Activated T-helper 2 cell treated with anti-CD3 and anti-CD28 coated beads, Interferon-gamma antibody, Interleukin-2, Interleukin-4, amounts not matched to agents 10 μg/mL and 5 μg/mL and 100 μg/mL, durations not matched to agents 14 hours and 24 hours and 36 hours (primary cell): ENCODE measurements at places on chromosomes 7 and 10.
A peak's percentile ranks its signal among the peaks of the same experiment; 100 is the strongest.

DNA sequence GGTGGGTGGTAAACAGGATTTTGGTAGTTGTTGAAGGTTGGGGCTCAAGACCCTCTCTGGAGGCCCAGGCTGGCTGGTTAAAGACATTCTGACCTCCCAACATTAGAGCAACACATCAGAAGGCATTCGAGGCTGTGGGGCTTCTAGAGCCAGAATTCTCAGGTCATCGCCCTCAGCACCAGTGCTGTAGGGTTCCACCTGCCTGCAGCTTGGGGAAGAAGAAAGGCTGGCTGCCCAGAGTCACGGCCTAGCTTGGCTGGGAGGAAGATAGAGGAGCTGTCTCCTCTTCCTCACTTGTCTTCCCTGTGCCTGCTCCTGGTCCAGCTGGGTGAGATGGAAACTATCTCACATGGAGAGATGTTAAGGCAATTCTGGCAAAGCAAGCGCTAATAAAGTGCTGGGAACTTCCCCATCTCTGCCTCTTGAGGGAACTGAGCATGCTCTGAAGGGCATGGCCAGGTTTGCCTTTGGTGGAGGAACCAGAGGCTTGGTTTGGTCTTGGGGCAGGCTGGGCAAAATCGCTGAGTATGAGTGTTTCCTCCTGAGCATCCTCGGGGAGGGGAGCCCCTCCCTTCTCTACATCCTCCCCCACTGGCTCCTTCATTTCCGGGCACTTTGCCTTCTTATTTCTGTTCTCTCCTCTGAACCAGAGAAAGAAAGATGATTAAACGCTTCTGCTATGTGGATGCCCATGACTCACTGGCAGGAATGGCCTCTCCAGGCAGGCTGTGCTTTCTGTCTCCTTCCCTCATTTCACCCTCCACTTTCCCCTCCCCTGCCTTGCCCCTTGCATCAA lies 509.0 kb upstream of the PODXL start:
- no peak overlapping the region for H3K4me3 ChIP-seq
- H3K27me3 ChIP-seq, result peaks cover 3% of the 10 kb centered on the region
- no peaks in the 10 kb centered on the region for H3K4me1 ChIP-seq
- DNase-seq, result no peak
- no peak overlapping the region for H3K27ac ChIP-seq

DNA sequence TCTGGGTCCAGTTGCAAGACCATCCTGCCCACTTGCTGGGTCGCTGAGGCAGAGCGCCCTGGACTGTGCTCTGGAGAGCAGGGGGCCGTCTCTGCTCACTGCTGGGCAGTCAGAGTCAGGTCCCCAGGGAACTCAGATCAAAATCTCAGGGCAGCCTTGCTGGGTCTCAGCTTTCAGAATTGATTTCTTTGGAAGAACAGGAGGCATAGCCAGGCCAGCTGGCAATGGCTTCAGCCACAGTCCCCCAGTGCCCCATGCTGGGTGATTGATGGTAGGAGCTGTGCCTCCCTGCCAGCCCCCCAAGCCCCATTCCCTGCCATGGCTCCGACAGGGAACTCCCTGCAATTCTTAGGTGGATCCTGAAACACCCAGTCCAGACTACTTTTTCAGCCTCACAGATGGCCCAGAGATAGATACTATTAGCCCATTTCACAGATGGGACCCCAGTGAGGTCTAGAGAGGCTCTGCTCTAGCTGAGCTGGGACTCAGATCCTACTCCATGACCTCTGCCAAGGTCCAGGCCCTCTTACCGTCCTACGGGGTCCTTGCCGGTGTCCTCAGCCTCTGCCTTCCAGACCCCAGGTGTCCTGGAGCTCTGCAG lies 467 bp downstream of the MMRN2 start:
- no peaks in the 10 kb centered on the region for H3K27me3 ChIP-seq
- H3K27ac ChIP-seq, result no peak overlapping the region
- H3K36me3 ChIP-seq, result no peaks in the 10 kb centered on the region

DNA sequence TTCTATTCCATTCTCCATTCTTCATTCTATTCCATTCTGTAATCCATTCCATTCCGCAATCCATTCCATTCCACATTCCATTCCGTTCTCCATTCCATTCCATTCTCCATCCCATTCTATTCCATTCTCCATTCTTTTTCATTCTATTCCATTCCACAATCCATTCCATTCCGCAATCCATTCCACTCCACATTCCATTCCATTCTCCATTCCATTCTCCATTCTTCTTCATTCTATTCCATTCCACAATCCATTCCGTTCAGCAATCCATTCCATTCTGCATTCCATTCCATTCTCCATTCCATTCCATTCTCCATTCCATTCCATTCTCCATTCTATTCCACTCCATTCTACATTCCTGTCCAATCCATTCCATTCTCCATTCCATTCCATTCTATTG lies 85.2 kb downstream of the NSUN6 start:
- DNase-seq, result no peak
- H3K27ac ChIP-seq, result no peak overlapping the region
- H3K36me3 ChIP-seq, result no peaks in the 10 kb centered on the region
- no peaks in the 10 kb centered on the region for H3K27me3 ChIP-seq
- H3K4me1 ChIP-seq, result no peaks in the 10 kb centered on the region

DNA sequence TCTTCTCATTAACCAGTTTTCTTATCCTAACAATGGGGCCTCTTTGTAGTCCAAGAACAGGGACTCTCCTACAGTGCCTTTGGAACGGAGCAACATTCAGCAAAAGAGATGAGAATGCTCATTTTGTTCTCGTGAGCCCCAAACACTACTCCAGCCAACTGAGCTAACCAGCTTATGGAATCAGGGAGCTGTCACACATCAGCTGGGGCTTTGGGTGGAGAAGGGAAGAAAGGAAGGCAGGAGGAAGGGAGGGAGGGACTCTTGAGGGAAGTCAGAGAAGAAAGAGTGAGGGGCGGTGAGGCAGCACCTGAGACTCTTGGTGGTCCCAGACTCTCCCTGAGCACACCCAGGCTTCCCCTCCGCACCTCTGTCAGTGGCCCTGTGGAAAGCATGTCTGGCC lies 123.1 kb downstream of the CLEC2L start:
- peaks cover 44% of the 10 kb centered on the region for H3K4me1 ChIP-seq
- H3K4me3 ChIP-seq, result no peak overlapping the region
- no peaks in the 10 kb centered on the region for H3K36me3 ChIP-seq
- no peak for DNase-seq

GRCh38 chr7:46315891-46316290 lies 394.8 kb upstream of the IGFBP3 start:
- no peak overlapping the region for H3K27ac ChIP-seq
- no peak for DNase-seq
- no peaks in the 10 kb centered on the region for H3K4me1 ChIP-seq
- no peaks in the 10 kb centered on the region for H3K36me3 ChIP-seq
- no peaks in the 10 kb centered on the region for H3K27me3 ChIP-seq

GRCh38 chr10:86162036-86162435 lies 204.6 kb downstream of the GRID1 start:
- no peaks in the 10 kb centered on the region for H3K36me3 ChIP-seq
- H3K27me3 ChIP-seq, result no peaks in the 10 kb centered on the region
- H3K27ac ChIP-seq, result no peak overlapping the region

DNA sequence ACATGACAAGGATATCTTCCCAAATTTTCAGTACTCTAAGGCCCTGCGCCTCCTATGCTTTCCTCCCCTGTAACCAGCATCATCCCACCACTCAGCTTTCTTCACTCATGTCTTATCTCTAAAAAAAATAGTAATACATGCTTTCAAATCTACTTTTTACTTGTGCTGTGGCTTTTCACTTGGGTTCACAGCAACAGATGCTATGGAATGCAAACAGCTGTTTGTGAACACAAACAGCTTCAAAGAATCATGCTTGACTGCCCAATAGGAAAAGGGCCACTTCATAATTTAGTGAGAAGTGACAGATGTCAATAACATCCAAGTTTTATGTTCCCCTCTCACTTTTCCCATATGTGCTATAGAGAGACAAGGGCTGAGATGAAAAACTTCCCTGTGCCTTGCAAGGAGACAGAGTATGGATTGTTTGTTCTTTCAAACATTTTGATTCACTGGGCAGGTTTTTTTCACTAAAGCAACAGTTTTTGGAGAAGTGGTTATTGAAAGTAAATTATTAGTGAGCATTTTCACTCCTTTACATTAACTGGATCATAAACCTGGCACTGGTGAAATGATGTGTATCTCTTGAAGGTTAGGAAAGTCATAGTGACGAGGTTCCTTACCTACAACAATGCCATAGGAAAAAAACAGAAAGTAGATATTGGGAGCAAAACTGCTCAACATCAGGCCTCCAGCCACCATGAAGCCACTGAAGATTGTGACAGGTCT lies 37.3 kb downstream of the SLC16A9 start:
- H3K4me3 ChIP-seq, result no peak overlapping the region
- DNase-seq, result no peak
- no peak overlapping the region for H3K27ac ChIP-seq
- H3K27me3 ChIP-seq, result no peaks in the 10 kb centered on the region
- no peaks in the 10 kb centered on the region for H3K36me3 ChIP-seq

DNA sequence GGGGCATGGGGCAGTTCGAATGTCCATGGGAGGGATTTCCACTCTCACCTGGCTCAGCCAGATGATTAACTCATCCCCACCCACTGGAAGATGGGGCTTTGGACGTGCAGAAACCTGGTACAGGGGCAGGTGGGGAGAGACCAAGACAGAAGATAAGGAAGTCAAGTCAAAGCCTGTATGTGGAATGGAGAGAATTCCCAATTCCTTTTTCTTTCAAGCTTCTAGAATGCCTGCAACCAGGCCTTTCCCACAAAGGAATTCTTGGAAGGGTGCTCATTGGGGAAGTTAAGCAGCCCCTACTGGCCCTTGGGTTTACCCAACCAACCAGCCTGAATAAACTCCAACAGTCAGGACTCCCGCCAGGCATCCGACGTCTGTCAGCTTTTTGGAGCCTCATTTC lies 39.1 kb downstream of the CCM2 start:
- H3K27me3 ChIP-seq, result no peaks in the 10 kb centered on the region
- H3K27ac ChIP-seq, result peak overlapping the region; percentile 51
- H3K4me3 ChIP-seq, result no peak overlapping the region
- H3K4me1 ChIP-seq, result peaks cover 39% of the 10 kb centered on the region

DNA sequence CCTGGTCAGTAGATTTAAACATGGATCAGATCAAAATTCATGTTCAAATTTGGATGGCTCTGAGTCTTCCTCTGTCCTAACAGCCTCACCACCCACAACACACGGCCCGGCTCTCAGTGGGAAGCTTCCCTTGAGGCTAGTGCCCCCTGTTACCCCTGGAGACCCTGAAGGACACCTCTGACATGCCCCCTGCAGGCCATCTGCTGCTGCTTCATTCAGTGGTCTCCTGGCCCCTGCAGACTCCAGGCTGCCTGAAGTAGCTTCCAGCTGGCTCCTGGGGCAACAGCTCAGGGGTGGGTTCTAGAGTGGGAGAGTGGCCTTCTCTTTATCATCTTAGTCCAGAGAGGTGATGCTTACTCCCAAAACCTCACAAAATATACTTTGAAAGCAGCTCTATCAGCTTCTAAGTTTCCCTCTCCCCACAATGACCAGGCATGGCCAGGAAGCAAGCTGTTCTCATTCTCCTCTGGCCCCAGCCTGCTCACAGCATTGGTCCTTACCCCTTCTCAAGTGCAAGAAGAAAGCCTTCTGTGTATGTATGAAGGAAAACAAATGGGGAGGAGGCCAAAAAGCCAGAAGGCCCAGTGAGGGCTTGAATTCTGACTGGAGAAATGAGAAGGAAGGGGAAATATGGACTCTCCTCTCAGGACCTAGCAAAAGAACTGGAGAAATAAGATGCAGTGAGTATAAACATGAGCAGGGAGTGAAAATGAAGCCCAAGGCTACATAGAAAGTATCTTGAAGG lies 189.6 kb upstream of the INHBA start:
- DNase-seq, result no peak
- peaks cover 35% of the 10 kb centered on the region for H3K4me1 ChIP-seq
- no peak overlapping the region for H3K4me3 ChIP-seq
- H3K27me3 ChIP-seq, result peaks cover 14% of the 10 kb centered on the region
- H3K27ac ChIP-seq, result no peak overlapping the region

DNA sequence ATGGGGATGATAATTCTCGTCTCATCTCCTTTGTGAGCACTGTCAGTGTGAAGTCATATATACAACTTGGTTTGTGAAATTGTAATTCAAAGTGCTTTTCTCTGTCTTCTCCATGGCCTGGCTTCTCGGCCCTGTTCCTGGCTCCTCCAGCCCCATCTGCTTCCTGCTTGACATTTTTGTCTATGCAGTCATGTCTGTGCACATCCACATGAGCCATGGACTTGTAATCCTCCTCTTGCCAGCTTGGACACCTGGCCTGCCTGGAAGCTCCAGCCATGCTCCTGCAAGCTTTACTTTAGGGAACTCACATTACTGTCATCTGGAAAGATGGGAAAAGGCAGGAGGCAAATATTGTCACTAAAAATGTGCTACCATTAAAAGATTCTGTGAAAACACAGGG lies 576.0 kb upstream of the DPP6 start:
- H3K4me3 ChIP-seq, result no peak overlapping the region
- DNase-seq, result no peak
- no peaks in the 10 kb centered on the region for H3K27me3 ChIP-seq
- no peaks in the 10 kb centered on the region for H3K36me3 ChIP-seq
- no peaks in the 10 kb centered on the region for H3K4me1 ChIP-seq
